ENCODE measurements at places on chromosomes 13 and 19.

GRCh38 chr19:48741129-48741999, 954 bp upstream of the RASIP1 start:
- DNase-seq = no peak

- no peak for DNase-seq
Measured at GRCh38 chr13:52695856-52696255, 43.2 kb downstream of the SUGT1 start.

GRCh38 chr13:79457948-79458347, 23.0 kb upstream of the NDFIP2 start:
- no peak for DNase-seq

DNA sequence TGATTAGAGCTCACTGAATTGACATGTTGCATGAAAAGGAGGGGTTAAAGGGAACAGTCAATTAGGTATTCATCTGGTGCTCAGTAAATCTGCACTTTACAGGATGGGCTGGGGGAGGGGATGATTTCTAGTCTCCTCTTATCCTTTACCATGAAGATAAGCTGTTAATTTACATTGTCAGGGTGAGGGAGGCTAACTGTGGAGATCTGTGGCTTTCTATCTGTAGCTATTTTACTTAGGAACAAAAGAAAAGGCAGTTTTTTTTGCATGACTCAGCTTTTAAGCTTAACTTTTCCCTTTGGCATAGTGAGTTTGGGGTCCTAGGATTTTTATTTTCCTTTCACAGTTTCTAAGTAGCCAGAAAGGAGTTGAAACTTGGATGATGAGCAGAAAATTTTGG, 253.3 kb downstream of the LMO7 start:
- DNase-seq = no peak

DNA sequence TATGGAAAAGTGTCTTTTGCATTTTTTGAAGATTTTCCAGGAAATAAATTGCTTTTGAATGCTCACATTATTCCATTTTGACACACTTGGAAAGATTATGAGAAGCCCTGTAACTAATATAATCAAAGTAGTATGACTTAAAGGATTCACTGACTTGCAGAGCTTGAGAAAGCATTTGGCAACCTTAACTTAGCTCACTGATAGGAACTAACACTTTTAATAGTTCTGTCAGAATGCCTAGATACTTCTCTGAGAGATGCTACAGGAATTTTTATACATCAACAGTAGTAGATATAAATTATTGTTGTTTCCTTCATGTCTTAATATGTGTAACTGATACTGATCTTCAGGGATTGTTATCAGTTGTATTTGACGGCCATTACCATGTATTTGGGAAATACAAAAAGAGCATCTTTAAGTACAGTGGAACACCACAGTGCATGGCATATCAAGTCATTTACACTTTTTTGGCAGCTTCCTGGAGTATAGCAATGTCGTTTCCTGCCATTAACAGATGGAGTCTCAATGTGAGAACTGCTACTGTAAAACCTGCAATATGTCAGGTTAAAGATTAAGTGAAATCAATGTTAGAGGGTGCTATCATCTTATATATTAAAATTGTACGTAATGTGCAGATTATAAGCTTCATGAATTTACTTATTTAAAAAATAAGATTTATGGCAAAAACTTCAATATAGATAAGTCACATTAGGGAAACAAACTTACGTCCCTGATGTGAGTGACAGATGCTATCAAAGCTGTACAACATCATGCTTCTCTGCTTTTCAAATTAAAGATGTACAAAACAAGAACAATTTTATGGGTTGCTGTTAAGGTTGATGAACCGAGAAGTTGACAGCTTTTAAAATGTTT, 1159.8 kb upstream of the MIR17HG start:
- DNase-seq = no peak

DNA sequence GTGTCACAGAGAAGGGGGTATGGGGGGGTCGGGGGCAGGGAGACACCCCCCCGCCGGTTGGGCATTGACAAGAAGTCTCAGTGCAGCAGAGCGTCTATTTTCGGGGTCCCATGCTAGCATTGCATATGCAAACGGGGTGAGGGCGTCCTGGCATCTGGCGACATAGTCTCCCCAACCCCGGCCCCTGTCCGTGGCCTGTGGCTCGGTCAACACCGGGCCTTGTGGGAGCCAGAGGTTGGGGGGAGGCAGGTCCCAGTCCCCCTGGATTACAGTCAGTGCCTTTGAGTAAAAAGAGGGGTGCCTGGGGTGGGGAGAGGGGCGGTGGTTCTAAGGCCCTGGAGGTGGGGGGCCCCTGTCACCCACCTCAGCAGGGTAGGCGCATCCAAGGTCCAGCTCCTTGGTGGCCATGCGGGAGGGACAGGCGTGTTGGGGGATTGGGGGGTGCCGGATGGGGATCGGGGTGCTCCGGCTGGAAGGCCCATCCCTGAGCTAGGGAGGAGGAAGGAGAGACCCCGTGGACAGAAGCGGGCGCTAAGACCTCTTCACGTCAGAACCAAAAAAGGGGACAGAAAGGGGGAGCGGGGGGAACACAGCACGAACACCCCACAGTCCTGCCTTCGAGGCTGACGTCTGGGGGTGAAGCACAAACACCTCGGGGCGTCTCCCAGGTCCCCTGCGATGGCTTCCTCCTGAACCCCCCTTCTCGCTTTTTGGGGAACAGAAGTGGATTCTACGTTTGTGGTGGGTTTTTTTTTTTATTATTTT, 20.9 kb downstream of the ZBTB7A start:
- DNase-seq = no peak

- DNase-seq = no peak
Measured at GRCh38 chr13:113845723-113846635, 17.9 kb downstream of the GAS6 start.

GRCh38 chr19:42271045-42271419, 2.0 kb downstream of the CIC start:
- no peak for DNase-seq

GRCh38 chr19:41249707-41250423, 14.3 kb upstream of the HNRNPUL1 start:
- DNase-seq = no peak

DNA sequence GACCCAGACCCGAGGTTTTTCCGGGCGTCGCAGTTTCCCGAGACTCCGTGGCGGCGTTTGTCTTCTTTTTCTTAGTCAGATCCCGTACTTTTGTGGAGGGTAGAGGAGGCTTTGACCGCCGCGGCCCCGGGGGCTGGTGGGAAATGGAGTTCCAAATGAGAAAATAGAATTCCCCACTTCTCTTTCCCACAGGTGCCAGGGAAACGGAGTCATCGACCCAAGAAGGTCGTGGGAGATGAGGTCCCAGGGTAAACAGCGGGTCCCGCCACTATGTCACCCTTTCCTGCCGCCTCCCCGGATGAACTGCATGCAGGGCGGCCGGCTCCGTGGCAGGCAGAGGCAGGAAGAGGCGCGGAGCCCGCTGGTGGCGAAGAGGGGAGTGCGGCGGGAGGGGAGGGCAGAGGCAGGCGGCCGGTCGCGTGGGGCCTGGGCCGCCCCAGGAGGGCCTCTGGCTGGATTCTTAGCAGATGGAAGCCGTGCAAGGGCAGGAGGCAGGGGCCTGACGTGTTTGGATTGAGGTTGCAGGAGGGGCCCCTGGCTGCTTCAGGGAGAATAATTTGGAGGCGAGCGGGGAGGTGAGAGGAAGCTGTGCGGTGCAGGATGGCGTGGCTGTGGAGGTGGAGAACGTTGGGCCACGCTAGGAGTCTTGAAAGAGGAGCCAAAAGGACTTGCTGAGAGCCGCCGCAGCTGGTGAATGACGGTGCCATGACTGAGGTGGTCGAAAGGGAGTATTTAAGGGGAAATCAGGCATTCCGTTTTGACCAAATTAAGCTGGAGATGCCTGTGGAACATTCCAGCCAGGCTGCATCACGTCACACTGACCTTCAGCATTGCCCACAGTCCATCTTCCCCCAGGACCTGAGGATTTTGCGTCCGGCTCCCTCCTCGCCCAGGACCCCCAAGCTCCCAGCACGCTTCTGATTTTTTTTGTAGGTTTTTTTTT, 11.7 kb downstream of the CYTH2 start:
- peak; percentile 23 for DNase-seq

- no peak for DNase-seq
Measured at GRCh38 chr19:11504502-11505031, 1.1 kb downstream of the ZNF653 start.

GRCh38 chr13:76198568-76199163, 562.5 kb downstream of the LMO7 start:
- no peak for DNase-seq

Measured in stimulated activated CD8-positive, alpha-beta memory T cell treated with anti-CD3 and anti-CD28 coated beads, Interleukin-4, amount 100 ng/mL, for 1 hour (primary cell).